Calu3 (cell line): ENCODE measurements at places on chromosomes 5 and 9.
A peak's percentile ranks its signal among the peaks of the same experiment; 100 is the strongest.

DNA sequence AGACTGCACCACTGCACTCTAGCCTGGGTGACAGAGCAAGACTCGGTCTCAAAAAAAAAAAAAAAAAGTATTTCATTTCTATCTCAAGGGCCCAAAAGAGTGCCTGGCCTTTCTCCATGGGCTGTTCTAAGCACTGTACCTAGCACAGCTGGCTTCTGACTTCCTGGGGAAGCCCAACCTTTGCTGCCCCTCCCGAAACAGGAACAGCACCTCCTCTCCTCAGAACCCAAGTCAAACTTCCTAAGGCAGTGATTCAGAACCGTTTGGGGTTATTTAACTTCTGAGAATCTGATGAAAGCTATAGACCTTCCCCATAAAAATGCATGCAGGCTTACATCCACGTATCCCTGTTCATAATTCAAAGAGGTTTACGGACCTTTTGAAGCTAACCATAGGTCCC, 57.8 kb downstream of the NRG2 start:
- DNase-seq: no peak

DNA sequence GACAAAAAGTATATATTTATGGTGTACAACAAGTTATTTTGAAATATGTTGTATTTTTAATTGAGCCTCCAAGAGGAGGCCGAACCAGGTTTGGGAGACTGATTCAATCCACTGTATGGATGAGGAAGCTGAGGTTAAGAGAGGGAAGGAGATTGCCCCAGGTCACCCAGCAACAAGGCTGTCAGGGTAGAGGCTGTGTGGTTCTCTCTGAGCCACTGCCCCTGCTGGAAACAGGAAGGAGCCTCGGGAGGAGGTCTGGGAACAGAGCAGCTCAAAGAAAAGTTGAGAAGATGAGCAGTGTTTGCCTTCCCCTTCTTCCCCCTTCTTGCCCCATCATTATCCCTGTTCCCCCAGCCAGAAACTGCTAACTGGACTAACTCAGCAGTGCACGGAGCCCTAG, 6.6 kb upstream of the FAT2 start:
- DNase-seq: no peak

GRCh38 chr5:1763548-1763911, 36.1 kb downstream of the MRPL36 start:
- DNase-seq: peak; percentile 51

GRCh38 chr5:43273552-43273951, 39.7 kb downstream of the HMGCS1 start:
- DNase-seq: no peak

GRCh38 chr5:151271336-151271735, 18.4 kb downstream of the GM2A start:
- no peak for DNase-seq

DNA sequence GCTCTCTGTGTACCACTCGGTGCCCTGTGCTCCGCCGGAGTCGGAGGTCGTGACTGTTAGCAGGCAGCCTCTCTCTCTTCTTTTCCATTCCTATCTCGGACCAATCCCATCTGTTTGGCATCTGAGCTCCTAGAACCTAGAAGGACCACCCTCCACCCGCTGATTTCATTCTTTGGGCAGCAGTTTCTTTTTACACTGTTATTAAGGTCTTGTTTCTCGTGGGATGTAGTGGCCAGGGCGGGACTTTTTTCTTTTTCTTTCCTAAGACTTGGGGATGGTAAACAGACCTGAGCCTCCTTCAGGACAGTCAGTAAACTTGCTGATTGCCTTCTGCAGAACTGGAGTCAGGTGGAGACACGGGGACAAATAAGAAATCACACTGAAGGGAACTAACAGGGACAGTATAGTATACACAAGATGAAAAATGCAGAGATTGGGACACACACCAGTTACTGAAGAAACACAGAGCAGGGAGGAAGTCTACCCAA, 500 bp downstream of the URM1 start:
- no peak for DNase-seq

DNA sequence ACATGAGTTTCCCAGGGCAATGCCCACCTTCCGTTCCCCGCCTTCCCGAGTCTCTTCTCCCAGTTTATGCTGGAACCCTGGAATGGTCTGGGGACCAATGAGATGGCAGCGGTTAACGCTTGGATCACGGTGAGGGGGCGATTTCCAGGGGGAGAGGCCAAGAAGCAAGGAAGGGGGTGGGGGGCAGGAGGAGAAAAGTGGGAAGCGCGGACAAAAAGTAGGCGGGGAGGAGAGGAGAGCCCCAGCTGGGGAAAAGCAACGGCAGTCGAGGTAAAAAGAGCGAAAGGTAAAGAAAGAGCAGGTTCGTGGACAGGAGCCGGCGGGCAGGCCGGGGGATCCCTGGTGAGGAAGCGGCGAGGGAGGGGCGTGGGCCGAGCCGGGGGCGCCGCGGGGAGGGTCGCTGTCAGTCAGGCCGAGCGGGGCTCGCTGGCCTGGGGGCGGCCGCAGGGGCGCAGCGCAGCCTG, 508 bp upstream of the SNCAIP start:
- no peak for DNase-seq

GRCh38 chr9:9792144-9792857, 820.5 kb downstream of the PTPRD start:
- DNase-seq: no peak

- no peak for DNase-seq
Observed at GRCh38 chr5:64331597-64332277, 166.1 kb downstream of the RNF180 start.

- peak; percentile 53 for DNase-seq
Observed at GRCh38 chr9:112169368-112169767, 5.7 kb downstream of the SUSD1 start.

GRCh38 chr9:89397471-89397870, 79.2 kb downstream of the SECISBP2 start:
- no peak for DNase-seq

DNA sequence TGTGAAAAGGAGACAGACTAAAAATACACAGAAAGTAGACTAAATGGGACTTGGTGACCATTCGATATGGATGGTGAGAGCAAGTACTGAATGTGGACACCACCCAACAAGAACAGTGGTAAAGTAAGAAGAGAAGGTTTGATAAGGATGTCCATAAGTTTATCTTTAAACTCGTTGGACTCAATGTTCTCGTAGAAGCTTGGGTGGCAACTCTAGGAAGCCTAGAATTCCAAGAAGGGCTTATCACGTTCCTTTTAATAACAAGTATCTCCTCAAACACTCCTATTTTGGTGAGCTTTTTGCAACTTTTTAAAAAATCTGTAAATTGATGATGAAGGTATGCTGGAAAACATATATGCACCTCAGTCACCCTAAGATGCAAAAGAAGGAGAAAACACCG, 108.6 kb upstream of the CDH6 start:
- no peak for DNase-seq

- no peak for DNase-seq
Observed at GRCh38 chr5:9425710-9426109, 120.2 kb downstream of the SEMA5A start.

DNA sequence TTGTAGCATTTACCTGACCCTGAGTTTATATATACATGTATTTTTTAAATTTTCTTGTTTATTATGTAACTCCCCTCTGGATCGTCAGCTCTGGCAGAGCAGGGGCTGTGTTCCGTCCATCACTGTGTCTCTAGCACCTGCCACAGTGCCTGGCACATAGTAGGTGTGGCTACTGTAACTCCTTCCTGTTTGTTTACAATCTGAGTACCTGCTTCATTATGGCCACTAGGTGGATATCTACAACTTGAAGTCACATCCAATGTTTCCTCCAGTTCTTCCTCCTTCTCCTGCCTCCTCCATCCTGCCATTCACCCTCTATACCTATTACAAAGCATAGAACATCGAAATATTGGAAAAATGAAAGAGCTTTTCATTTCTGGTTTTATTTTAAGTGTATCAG, 14.2 kb upstream of the PPP1R2B start:
- peak; percentile 11 for DNase-seq

- no peak for DNase-seq
Observed at GRCh38 chr5:4699592-4699991, 440.5 kb upstream of the ADAMTS16 start.

- DNase-seq: no peak
Observed at GRCh38 chr9:18890372-18890771, 142.6 kb downstream of the SAXO1 start.

DNA sequence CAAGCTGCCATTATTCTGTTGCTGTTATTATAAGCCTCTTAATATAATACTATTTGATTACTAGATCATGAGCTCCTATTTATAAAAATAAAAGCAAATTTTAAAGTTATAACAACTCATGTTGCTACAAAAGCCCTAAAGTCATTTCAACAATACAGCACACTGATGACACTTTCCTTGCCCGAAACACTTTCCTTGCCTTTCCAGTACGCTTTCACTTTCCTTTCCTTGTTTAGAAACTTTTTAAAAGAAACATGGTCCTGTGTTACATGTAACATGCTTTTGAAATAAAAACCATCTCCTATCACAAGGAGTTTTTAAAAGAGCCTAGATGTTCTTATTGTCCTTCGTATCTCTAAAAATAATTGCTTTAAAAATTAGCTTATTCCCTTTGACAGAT, 688.4 kb downstream of the PTPRD start:
- DNase-seq: no peak

- DNase-seq: no peak
Observed at GRCh38 chr5:159800131-159800840, 116.0 kb upstream of the ADRA1B start.

DNA sequence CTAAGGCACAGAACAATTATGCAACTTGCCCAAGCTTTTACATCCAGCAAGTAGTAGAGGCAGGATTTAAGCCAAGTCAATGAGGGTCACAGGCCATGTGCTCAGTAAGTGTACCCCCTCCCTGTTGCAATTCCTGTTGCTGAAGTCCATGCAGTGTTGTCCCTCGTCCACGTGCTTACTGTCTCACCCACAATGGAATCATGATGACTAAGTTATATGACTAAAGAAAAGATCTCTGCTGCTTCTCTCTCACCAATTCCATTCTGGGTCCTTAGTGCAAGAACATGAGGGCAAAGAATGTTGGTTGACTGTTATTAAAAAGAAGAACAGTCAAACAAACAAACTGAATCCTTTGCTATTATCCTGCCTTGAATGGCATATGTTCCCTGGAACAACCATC, 233.6 kb upstream of the SLC24A2 start:
- no peak for DNase-seq

DNA sequence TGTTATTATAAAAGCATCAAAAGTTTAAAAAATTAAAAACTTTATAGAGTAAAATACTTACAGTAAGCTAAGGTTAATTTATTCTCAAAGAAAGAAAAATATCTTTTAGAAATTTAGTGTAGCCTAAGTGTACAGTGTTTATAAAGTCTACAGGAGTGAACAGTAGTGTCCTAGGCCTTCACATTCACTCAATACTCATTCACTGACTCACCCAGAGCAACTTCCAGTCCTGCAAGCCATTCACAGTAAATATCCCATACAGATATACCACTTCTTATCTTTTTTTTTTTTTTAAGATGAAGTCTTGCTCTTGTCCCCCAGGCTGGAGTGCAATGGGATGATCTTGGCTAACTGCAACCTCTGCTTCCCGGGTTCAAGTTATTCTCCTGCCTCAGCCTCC, 73.1 kb upstream of the FST start:
- no peak for DNase-seq

DNA sequence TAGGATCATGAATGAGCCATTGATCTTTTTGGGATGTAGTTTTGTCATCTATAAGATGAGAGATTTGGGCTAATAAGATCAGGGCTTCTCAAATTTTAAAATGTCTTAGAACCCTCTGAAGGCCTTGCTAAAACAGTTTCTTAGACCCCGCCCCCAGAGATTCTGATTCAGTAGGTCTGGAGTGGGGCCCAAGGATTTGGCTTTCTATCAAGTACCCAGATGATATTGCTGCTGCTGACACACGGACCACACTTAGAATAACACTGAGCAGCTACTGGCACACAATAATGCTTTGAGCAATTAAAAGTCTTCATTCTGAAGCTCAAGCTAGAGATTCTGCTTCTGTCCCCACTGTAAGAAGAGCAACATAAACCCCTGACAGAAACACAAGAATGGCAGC, 216.7 kb downstream of the SMARCA2 start:
- DNase-seq: no peak

- no peak for DNase-seq
Observed at GRCh38 chr5:132436936-132437335, 53.6 kb downstream of the IRF1 start.

GRCh38 chr5:149338364-149338763, 6.9 kb upstream of the GRPEL2 start:
- no peak for DNase-seq

DNA sequence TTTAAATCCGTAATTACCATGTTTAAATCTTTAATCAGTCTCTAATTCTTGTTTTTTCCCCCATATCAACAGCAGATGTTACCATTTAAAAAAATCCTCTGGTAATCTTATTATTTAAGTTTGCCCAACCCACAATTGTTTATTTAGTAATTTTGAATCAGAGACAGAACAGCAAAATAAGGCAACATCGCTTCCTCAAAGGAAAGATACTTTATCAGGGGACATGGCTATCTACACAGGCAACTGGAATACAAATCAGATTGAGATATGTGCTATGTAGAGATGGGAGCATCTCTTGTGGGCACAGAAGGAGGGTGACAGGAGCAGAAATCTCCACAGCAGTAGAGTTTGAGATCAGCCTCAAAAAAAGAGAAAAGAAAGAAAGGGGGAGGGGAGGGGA, 674.4 kb downstream of the SEMA5A start:
- no peak for DNase-seq

- DNase-seq: no peak
Observed at GRCh38 chr9:14438232-14439021, 124.5 kb upstream of the NFIB start.

DNA sequence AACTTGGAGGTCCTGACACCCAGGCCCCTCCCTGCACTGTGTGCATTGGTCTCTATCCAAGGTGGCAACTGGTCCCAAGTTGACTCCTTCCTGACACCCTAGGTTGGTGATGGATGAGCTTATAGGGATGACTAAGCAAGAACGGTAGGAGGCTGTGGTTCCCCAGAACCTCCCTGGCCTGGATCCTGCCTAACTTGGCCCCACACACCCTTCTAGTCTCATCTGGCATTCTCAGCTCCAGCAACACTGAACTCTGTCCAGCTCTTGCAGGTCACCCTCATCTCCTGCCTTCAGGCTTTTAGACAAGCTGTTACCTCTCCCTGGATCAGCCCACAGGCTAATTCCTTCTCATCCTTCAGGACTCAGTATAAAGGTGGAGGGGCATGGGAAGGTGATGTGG, 16.5 kb downstream of the AQP3 start:
- no peak for DNase-seq

DNA sequence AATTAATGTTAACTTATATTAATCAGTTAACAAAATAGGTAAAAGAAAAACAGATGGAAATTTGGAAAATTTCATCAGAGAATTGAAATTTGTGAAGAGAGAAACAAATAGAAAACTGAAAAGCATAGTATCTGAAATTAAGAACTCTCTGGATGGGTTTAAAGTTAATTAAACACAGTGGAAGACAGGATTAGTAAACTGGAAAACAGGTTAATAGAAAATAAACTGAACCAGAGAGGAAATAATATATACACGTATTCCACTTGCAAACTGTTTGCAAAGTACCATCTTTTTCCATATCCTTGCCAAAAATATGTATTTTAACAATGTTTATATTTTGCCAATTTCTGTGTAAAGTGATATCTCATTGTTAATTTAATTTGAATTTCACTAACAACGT, 257.5 kb downstream of the CD180 start:
- no peak for DNase-seq
